ENCODE measurements at places on chromosomes 7 and 10.
A peak's percentile ranks its signal among the peaks of the same experiment; 100 is the strongest.

DNA sequence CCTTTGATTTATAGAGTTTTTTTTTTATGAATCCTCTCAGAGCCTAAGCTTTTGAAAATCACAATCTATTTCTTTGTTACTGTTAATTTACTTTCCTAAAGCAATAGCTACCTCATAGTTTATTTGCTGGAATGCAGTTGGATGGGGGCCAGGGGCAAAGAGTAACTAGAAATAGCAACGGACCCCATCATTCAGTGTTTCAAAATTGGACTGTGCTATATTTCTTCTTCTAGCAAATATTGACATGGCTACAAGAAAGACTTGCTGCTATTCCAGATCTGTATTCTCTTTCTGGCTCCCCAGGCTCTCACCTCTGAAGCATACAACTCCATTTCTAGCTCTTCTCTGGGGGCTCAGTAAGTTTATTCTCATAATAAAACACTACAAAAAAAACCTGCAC lies 661.6 kb upstream of the NRG3 start:
- no peak for DNase-seq

DNA sequence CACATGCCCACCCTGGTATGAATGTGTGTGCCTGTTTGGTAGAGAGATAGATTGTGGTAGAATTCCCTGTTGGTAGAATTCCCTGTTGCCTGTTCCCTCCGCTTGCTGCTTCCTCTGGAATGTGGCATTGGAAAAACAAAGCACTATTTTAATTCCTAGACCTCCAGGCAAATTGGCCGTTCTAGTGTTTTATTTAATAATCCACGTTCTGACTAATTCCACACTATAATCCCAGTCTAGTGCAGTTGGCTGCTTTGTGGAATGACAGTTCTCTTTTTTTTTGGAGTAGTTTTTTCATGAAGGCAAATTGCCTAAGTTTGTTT lies 2.0 kb downstream of the HECW1 start:
- DNase-seq: no peak

- peak; percentile 16 for DNase-seq
These were observed 92.4 kb downstream of the KIF20B start for GRCh38 chr10:89793649-89794254.

DNA sequence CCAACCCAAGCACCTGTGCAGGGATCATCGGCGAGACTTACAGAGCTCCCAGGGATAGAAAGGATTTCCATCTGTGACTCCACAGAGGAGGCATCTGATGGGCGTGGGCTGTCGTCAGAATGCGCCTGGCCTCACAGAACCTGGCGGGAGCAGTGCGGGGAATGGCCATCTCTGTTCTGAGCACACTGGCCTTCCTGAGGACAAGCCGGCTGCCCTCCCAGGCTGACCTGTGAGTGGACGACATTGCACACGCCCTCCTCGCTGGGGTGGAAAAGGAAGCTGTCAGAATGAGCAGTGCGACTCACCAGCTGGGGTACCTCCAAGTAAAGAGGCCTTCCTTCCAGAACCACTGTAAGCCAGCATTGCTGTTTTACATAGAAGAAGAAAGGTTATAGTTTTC lies 234.6 kb upstream of the PITRM1 start:
- no peak for DNase-seq

DNA sequence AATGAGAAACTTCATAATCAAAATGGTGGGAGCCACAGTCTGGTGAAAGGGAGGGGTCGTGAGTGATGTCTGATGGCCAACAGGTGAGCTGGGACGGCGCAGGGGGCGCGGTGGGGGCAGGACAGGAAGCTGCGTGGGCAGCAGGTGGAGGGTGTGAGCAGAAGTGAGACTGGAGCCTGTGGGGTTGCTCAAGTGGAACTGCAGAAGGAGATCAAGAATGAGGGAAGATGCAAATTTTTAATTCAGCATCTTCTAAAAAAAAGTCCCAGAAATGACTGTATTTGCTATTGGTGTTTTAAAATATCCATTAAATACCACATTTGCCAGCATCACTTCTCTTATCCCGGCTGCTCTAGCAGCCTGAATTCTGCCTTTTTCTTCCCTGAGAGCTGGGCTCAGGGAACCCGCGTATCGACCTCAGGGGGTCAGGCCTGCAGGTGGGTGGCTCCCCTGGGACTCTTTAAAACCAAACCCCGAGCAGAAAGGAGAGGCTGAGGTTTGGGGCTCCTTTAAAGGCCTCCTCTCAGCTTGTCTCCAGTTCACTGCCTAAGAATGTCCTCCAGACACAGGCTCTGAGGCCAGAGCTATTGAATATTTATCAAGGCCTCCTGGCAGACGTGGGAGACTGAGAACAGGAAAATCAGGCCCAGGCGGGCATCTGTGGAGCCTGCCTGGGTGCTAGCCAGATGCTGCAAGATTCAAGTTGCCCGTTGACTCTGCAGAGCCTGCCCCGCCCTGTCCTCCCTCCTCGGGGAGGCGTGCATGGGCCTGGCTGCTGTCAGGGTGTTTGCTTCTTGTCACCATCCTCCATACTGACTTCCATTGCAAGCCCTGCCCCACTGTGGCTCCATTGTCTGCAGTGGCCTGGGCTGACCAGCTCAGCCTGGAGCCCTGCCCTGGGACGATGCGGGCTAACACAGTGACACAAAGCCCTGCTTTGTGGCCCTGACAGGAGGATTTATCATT lies 53.9 kb downstream of the SYPL1 start:
- DNase-seq: peak; percentile 52

GRCh38 chr7:30738026-30738915 lies 13.7 kb upstream of the INMT start:
- DNase-seq: no peak

- no peak for DNase-seq
These were observed 278.7 kb upstream of the PHYHIPL start for GRCh38 chr10:58897708-58898107.

DNA sequence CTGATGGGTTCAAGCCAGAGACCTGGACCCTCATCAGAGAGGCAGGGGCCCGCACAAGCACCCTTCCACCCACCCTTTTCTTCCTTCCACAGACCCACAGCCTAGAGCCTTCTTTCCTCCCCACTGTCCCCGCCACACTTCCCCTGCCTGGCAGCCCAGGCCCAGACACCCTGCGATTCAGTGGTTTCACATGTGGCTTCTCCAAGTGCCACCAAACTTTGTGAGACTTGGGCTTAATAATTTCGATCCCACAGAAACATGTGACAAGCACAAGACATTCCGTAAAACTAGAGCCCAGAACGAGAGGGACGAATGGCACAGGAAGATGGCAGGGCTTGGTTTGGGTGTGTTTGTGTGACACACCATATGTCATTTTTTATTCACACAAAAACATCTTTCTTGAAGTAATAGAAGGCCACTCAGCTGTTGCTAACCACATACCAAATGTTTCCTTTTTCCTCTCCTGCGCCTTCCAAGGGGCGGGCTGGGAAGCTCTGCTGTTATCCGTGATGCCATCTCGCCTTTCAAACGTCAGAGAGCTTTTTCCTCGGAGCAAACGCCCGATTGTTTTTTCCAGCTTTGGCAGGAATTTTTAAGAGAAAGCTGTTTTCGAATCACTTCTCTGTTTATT lies 162.9 kb downstream of the GRK5 start:
- DNase-seq: no peak

GRCh38 chr7:107818622-107819021 lies 15.6 kb upstream of the SLC26A3 start:
- no peak for DNase-seq

DNA sequence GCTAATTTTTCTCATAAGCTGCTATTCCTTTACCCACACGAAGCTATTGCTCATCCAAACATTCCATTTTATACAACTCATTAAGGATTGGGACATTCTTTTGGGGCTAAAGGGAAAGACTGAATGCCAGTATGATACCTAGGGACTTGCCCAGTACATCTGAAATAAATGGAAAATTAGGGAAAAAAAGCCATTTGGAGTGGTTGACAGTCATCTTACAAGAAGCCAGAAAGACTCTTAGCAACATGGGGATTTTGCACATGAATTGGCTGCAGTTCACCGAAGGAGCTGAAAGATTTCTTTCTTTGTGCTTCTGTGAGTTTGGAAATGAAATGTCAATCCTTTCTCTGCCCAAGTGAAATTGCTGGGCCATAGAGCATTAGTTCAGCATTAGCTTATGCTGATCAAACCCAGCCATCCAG lies 43.3 kb upstream of the MTURN start:
- no peak for DNase-seq

- DNase-seq: no peak
These were observed 132.6 kb upstream of the ZEB1 start for GRCh38 chr10:31186225-31187000.

DNA sequence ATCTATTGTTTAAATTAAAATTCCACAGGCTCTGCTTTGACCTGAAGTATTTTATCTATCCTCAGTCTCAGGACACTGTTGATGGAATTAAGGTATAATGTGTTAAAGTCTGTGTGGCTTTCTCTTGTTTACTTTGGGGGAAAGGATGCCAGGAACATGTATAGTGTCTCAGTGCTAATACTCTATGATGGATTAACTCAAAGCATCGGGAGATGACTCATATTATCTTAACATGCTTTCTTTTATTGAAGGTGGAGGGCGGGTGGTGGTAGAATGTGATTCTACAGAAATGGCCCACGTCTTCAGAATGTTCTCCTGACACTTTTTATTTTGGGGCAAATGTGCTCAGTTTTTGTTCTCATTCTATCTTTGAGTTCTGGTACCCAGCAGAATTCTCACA lies 189.0 kb downstream of the ANKRD30A start:
- no peak for DNase-seq

GRCh38 chr7:144513334-144513733 lies 109.8 kb upstream of the NOBOX start:
- DNase-seq: no peak

- DNase-seq: no peak
These were observed 687 bp downstream of the HELLS start for GRCh38 chr10:94546049-94546900.

GRCh38 chr10:89037096-89037495 lies 46.5 kb downstream of the FAS start:
- DNase-seq: no peak

GRCh38 chr7:23715099-23715498 lies 5.1 kb downstream of the STK31 start:
- no peak for DNase-seq

DNA sequence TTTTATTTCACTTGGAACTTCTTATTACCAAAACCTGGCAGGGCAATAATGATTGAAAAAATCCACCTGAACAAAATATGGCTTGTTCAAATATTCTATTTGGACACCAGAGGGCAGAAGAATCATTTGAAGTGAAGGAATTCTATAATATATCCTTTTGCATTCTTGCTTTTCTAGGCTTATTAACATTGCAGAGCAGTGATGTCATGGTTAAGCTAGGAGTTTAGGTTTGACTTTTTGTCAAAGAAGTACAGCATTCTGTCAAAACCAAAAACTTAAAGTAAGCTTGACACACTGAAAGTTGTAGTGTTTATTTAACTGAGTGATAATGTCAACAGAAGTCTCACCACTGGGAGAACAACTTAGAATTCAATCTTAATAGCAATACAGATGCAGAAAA lies 156.0 kb downstream of the SEMA3D start:
- DNase-seq: no peak

DNA sequence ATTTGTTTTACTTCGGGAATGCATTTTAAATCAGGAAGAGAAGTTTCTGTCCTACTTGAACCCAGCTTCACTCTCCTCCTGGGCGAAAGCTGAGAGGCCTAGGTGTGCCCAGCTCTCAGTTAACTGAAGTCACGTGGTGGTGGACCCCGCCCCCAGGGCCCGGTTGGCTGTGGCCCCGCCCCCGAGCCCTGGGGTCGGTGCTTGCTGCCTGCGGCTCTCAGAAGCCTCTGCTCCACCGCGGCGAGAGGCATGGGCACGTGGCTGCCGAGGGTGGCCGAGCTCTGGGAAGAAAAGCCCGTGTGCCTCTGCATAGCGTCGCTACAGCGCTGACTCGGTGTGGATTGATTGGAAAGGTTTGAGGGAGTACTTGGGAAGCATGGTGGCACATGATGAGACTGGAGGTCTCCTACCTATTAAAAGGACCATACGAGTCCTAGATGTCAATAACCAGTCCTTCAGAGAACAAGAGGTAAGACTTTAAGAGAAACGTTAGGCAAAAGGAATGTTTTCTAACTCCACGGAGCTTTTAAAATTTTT lies 34.1 kb downstream of the NET1 start:
- DNase-seq: no peak

DNA sequence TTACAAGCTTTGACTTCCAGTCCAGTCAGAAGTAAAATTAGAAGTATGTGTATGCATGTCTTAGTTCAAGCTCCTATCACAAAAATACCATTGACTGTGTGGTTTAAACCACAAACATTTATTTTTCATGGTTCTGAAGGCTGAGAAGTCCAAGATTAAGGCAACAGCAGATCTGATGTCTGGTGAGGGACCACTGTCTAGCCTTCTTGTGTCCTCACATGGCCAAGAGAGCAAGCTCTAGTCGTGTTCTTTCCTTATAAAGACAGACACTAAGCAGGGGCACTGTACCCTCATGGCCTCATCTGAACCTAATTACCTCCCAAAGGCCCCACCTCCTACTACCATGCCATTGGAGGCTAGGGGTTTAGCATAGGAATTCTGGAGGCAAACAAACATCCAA lies 41.3 kb upstream of the ARL4A start:
- no peak for DNase-seq

DNA sequence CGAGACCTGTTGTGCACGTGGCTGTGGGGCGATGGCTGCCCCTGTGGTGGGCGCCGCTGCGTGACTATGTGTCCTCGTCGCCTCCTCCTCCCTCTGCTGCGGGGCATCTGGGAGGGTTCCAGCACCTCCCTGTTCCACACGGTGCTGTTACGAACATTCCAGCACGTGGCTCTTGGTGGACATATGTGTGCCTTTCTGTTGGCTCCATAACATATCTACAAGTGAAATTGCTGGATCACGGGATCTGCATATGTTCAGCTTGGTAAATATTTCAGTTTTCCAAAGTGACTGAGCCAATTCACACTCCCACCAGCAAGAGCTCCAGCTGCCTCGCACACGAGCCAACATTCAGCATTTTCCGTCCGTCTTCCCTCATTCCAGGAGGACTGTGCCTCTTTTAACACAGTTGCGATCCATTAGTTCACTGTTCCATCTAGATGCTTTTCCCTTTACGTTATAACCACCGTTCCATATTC lies 25.1 kb downstream of the SNX8 start:
- DNase-seq: no peak

GRCh38 chr10:107924458-107924857 lies 760.0 kb upstream of the SORCS1 start:
- DNase-seq: no peak

DNA sequence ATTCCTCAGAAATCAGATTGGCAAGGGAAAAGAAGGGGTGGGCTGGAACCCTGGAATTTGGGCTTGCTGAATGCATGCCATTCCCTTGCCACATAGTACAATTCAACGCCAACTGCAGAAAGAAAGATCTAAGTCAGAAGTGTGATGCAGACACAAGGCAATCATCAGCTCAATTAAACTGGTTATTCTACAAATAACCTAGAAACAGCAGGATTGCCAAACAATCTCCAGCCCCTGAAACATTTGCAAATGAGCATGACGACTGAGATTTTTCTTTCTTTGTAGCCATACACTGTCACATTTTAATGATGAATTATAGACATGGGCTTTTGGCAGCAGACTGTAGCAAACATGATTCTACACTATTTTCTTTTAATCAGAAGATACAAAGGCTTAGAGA lies 16.5 kb upstream of the CREB5 start:
- DNase-seq: no peak

GRCh38 chr10:1249142-1249920 lies 193.1 kb downstream of the WDR37 start:
- no peak for DNase-seq

GRCh38 chr7:12258074-12258473 lies 47.0 kb downstream of the TMEM106B start:
- no peak for DNase-seq

- DNase-seq: no peak
These were observed 235.9 kb downstream of the FOXP2 start for GRCh38 chr7:114650491-114650890.

GRCh38 chr7:90231304-90231703 lies 13.7 kb upstream of the CFAP69 start:
- DNase-seq: no peak

GRCh38 chr7:84412161-84412969 lies 217.8 kb upstream of the SEMA3A start:
- no peak for DNase-seq

Measured in GM12891 (cell line).